ENCODE measurements at places on chromosomes 4 and X.

- DNase-seq, result no peak
Measured at GRCh38 chr4:75924309-75924827, 16.4 kb downstream of the NAAA start.

DNA sequence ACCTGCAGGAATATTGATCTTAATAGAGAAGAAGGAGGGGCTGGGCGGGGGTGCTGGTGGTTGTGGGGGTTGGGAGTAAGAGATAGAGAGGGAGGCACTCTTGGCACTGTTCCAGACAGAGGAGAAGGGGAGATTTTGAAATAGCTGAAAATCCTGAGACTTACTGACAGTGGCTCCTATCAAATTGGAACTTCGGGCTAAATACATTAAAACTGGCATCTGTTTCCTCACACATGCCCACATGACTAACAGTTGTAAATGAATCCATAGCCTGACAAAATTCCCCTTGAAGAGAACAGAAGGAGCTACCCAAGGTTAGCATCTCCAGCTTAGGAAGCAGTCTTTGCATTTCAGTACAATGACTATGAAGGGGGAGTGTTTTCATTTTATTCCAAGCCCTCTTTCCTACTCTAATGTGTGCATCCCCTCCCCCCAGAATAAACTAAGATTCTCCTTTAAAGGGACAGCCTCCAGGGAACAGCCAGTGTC, 1.4 kb downstream of the DCX start:
- no peak for DNase-seq

- DNase-seq, result no peak
Measured at GRCh38 chrX:82092307-82092706, 890.4 kb downstream of the SH3BGRL start.

DNA sequence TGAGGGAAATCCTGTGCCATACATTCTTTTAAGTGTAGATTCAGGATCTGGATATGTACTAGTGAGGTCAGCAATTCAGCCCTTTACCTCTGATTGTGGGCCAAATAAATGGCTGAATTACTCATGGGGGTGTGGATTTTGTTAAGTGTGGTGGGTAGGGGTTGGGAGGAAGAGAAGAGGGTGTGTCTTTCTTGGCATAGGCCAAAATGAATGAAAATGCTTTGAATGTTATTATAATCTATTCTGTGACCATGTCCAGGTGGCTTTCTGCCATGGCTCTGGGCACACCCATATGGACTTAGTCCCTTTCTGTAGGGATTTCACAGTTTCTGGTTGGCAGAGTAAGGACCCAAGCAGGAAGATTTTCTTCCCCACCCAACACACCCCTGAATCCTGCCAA, 244.3 kb downstream of the CBR4 start:
- DNase-seq, result no peak

DNA sequence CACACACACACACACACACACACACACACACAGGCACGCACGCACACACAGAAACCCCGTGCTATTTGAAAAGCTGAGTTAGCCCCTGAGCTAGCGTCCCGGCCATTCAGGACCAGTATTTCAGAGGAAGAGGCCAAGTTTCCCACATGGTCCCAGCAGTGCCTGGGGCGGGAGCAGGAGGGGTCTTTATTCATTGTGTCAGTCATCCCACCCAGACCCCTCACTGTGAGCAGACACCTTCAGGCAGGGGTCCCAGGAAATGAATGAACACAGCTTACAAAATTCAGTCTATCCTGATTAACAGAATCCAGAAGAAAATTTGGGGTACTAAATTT, 58.1 kb downstream of the ZFYVE28 start:
- DNase-seq, result no peak

DNA sequence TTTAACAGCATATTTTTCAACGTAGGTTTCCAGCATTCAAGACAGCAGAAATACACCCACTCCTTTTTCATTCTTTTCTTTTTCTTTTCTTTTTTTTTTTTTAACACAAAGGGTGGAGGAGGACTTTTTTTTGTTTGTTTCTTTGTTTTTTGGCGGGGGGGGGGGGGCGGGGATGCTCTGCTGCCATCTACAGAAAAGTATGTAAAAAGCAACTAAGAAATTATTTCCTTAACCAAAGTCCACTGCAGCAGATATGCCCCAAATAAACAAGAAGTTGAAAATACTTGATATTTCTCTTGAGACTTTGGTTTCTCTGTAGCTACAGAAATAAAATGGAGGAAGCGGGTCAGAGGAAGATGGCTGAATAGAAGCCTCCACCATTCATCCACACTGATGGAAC, 63.2 kb upstream of the PBDC1 start:
- DNase-seq, result no peak

DNA sequence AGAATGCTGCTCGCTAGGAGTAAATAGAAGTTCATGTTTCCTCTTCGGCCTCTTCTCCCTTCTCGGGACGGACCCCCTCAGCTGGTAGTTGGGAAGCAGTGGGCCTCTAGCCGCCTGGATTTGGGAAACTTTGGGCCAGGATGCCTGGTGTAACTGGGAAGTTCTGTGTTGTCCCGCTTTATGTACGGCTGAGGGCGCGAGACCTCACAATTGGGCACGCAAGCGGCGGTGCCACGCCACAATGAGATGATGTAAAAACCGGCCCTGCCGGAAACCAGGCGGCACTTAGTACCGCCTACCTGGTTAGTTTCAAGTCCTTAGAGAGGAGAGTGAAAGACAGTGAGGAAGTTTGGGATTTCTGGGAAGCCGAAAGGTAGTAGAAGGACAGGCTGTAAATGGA, at the start of gene CT83:
CT83 (minus strand) TSS at position 155 of the 400 bp plus-strand sequence; CDS start at position 35, 120 bp downstream.
- no peak for DNase-seq
